ENCODE measurements at places on chromosomes 6 and 20.
A peak's percentile ranks its signal among the peaks of the same experiment; 100 is the strongest.

DNA sequence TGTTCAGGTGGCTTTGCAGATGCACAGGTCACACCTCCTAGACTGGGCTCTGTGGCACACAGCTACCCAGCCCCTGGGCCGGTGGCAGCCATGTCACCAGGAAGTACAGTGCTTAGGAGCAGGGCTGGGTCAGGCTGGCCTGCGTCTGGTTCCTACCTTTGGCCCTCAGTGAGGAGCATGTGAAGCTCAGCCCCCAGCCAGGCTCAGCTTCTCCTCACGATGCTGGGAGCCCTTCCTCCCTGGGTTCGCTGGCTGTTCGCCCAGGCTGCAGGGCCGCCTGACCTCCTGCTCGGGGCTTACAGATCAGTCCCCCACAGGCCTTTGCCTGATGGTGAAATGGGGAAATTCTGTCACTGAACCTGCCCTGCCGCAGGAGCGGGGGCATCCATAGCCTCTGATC, 23.1 kb downstream of the SPATA2 start:
- DNase-seq, result no peak

DNA sequence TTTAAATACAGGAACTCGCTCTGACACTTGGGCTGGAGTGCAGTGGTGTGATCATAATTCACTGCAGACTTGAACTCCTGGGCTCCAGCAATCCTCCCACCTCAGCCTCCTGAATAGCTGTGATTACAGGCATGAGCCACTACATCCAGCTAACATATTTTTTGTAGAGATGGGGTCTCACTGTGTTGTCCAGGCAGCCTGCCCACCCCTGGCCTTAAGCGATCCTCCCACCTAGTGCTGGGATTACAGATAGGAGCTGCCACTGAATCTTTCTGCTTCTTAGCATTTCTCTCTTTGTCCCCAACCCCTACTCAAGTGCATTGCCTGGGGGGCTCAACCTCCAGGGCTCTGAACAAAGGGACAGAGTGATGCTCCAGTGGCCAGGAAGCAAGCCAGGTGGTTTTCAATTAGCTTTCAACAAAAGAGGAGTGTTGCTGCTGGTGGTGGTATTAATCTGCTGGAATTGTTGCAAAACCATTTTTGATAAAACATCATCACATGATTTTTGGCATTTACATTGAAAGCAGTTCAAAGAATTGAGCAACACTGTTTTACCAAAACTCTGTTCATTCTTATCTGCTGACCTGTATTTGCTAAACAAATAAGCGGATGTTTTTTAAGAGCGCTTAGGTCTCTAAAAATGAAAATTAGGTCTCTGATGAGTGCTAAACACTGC, 40.4 kb upstream of the BPIFA2 start:
- DNase-seq, result no peak

DNA sequence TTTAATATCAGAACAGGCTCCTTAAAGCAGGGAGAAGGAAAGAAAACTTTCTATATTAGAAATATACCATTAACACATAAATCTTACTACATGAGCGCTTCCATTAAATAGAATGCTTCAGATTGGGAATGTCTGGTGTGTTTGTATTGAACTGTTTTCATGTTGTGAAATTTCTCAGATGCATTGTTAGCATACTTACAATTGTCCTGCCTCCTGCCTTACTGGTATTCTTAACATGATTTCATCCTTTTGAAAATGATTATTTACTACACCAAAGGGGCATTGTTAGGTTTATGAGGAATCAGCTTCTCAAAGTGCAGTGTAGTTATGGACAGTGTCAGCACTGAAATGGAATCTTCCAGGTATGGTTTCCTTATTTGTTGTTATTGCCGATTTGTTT, 145.6 kb downstream of the MTFR2 start:
- DNase-seq, result peak; percentile 15

DNA sequence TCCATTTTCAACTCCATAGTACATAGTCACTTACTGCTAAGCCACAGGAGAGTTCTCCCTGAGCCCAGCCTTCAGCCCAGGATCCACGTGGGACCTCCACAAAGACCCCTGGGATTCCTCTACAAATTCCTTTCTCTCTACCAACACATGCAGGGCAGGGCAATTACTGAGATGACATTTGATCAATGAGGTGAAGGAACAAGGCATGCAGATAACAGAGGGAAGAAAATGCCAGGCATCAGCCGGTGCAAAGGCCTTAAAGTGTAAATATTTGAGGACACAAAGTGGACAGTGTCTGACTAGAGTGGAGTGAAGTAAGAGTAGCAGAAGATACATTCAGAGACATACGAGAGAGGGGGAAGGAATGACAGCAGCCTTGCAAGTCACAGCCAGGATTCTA, 70.2 kb downstream of the HS3ST5 start:
- DNase-seq, result no peak

GRCh38 chr20:1945134-1945618, 48.7 kb downstream of the PDYN start:
- DNase-seq, result peak; percentile 45

GRCh38 chr6:158284876-158285655, 27.2 kb upstream of the TULP4 start:
- no peak for DNase-seq

DNA sequence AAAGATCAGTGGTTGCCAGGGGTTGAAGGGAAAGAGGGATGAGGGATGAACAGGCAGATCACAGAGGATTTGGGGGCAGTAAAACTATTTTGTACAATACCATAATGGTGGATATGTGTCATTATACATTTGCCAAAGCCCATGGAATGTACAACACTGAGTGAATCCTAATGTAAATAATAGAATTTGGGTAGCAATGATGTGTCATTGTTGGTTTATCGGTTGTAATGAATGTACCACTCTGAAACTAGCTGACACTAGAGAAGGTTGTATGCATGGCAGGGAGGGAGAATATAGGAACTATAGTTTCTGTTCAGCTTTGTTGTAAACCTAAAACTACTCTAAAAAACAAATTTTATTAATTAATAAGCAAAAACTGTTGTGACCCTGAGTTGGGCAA, 17.8 kb upstream of the ASF1A start:
- no peak for DNase-seq

DNA sequence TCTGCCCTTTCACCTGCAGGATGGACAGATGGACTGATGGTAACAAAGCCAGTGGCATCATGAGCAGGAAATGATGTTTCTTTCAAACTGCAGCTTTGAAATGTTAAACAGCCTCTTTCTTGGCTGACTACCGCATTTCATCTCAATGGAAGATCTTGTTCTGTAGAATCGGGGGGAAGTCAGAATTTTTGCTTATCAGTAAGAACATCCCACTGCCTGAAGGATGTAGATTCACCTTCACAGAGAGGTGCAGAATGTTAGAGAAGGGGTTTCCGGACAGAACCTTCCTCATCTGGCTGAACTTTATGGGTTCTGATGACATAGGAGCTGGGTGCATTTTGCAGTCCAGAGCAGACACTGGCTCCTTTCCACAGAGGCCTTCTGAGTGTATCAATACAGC, 32.7 kb downstream of the GGTLC1 start:
- no peak for DNase-seq

- peak; percentile 85 for DNase-seq
Observed at GRCh38 chr20:61185841-61186601, 66.0 kb upstream of the CDH4 start.

- DNase-seq, result no peak
Observed at GRCh38 chr6:63529498-63529897, 42.8 kb upstream of the LOC128125822 start.

DNA sequence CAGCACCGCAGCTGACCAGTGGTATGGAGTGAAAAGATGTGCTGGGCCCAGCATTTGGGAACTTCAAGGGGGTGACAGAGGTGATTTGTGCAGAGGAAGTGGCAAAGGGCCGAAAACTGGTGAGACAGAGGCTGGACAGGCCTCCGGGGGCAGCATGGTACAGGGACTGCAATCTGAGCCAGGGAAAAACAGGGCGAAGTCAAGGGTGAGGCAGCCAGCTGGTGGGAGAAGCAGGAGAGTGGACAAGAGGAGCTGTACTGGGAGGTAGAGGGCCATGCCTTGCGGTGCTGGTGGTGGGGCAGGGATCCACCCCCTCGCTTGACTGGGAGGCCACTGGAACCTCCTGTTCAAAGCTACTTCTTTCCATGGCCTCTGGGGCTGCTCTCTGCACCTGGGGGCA, 7.3 kb upstream of the GFRA4 start:
- no peak for DNase-seq

DNA sequence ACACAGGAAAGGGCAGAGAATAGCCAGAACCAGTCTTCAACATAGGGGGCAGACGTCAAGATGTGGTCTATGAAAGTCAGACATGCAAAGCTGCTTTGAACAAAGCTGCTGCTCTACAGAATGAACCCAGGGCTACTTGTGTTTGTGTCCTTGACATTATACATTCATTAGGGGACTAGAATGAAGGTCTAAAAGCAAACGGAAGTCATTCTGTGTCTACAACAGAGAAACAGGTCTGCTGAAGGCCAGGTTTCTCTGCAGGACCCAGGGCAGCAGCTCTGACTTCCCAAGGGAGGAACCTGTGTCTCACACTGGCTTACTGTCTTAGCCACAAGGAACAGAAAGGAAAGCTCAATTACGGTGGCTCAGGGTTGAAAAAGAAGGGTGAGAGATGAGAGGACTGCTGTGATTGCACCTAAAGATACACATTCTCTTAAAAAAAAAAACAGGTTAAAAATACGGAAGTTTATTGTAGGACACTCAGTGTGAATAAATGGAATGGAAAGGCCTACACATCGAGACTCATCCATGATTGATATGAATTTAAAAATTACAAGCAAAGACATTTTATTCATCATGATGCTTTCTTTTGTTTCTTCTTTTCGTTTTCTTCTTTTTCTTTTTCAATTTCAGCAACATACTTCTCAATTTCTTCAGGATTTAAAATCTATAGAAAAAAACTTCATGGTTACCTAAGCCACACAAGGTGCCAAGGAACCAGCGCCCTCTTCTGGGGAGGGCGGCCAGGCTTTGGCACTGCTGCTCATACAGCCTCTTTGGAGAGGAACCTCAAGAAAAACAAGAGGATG, 6.7 kb downstream of the PSMA7 start:
- peak; percentile 70 for DNase-seq

DNA sequence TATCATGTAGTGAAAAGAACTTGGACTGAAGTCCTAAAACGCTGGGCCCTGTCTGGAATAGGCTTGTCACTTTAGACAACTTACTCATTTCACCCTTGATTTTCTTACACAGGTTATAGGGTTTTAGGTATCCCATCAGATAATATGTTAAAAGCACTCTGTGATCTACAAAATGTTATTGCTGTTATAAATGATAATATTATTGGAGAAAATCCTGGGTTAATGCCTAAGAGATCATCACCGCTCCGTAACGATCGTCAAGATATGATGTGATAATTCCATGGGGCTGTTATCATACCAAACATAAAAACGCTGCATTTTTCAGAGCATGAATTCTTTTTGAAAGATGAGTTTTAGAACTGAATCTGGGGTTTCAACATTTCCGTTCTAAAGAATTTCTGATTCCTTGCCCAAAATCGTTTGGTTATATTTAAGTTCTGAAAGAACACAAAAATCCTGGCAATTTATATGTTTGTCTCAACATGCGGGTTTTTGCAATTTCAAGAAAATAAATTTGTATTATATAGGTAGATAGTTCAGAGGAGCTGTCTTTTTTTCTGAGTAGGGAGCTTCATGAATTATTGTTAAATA, 154.8 kb downstream of the FOXC1 start:
- DNase-seq, result no peak

GRCh38 chr20:8116067-8116811, 15.8 kb upstream of the PLCB1 start:
- peak; percentile 48 for DNase-seq

- peak; percentile 36 for DNase-seq
Observed at GRCh38 chr20:35702051-35702823, 3.0 kb downstream of the ROMO1 start.

DNA sequence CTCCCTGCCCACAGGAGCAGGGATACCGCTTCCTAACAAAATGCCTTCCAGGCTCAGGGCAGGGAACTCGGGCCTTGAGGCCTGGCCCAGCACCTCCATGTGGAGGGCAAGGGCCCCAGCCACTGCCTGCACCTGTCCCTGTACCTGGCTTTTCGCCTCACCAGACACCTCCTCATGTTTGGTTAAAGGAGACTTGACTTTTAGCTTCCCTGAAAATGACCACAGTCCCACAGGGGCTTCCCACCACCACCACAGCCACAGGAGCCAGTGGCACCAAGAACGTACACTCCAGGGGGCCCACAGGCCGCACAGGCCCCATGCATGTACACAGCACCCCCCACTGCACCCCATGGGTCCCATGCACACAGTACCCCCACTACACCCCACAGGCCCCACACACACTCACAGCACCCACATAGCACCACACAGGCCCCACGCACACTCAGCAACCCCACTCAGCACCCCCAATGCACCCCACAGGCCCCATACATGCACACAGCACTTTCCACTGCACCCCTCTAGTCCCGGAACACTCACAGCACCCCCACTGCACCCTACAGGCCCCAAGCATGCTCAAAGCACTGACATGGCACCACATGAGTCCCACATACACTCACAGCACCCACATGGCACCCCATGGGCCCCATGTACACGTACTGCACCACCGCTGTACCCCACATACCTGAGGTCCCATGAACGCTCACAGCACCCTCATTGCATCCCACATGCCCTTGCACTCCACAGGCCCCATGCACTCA, 86.5 kb downstream of the GINS1 start:
- no peak for DNase-seq

DNA sequence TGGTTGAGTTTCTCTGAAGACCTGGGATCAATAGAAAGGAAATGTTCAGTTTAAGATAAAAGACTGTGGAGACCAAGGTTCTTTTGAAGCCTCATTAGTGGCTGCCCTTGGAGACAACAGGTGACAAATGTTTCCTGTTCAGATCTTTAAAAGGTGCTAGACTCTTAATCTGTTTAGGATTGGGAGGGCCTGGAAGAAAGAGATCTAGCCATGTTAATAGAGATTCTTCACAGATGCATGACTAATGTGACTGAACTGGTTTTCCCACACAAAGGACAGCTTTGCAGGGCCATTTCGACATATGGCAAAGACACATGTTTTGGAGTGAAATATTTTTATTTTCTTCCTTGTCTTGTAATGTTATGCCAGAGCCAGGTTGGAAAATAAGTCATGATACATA, 82.2 kb downstream of the WDR27 start:
- no peak for DNase-seq

GRCh38 chr6:55108134-55109130, 65.9 kb upstream of the HCRTR2 start:
- DNase-seq, result no peak

All from GM03348 (cell line).